ENCODE measurements at places on chromosomes 11 and 22. TPM values are rescaled to one million over a fixed set of nuclear protein-coding genes. Genes with fewer than 3 reads are reported as not detected.

Gene KCNK7
- not detected for total RNA-seq

Gene MB
- total RNA-seq = not detected

Gene TIMP3
- 158 TPM for total RNA-seq

Gene HTR3B
- total RNA-seq = not detected

Gene PHF21B
- 6.3 TPM for total RNA-seq

Gene CBX7
- total RNA-seq = 1.2 TPM

Gene HBG2
- not detected for total RNA-seq

Gene LINC01488
- not detected for total RNA-seq

Gene GLYAT
- not detected for total RNA-seq

Gene SEC14L6
- total RNA-seq = 0.16 TPM

Gene P2RY2
- total RNA-seq = 0.12 TPM

Gene OR2AT4
- not detected for total RNA-seq

Gene VSTM5
- 0.45 TPM for total RNA-seq

Gene DDI1
- total RNA-seq = not detected

Gene WBP2NL
- not detected for total RNA-seq

Gene PLAAT2
- total RNA-seq = 0.52 TPM

Gene NNMT
- total RNA-seq = 394 TPM

Gene ACR
- total RNA-seq = not detected

Gene BARX2
- total RNA-seq = not detected

Gene TNNI2
- not detected for total RNA-seq

Gene LRRC4C
- total RNA-seq = 9.0 TPM

Gene OSBPL5
- total RNA-seq = 34.2 TPM

Gene OR52I2
- not detected for total RNA-seq

Gene BATF2
- 4.5 TPM for total RNA-seq

Gene CRYBB3
- not detected for total RNA-seq

Data from astrocyte (in vitro differentiated cells and primary cell).